ENCODE measurements at places on chromosomes 7 and 10.

DNA sequence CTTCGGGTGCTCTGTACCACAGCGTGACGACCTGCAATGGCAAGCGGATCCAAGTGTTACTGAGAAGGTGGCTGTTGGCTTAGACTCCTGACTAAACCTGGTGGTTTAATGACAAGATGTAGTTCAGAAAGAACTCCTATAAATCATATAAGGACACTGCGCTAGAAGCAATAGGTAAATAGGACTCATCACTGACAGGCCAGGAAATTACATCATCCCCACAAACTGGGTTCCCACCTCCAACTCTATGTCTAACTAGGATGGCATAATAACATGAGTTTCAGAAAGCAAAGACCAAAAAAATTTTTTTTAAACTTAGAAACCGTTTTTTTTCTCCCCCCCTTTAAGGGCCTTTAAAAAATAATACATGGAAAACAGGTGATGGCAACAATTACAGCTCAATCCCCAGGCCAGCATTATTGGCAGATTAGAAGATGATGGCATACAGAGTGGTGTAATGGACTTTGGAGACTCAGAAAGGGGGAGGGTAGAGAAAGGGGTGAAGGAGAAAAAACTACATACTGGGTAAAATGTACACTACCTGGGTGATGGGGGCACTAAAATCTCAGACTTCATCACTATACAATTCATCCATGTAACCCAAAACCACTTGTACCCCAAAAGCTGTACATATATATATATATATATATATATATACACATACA is 81.4 kb upstream of the FAM133B start:
- no peak for DNase-seq

GRCh38 chr7:127903892-127904669 is 127.2 kb downstream of the LRRC4 start:
- DNase-seq, result no peak

DNA sequence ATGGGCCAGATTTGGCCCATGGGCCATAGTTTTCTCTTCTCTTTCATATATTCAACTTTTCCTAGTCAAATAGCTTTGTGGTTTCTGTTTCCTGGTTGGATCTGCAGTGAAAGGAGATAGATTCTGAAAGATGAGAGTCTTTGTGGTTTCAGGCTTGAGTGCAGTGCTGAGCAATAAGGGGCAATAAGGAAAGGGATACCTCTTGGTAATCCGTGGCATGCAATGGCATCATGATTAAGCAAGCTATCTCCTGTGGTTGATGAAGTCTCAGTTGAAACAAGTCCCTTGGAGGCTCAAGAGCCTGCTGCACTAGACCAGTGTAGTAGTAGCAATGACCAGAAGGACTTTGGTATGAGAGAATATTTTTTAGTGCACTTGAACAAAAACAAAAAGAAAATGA is 187.7 kb upstream of the CNTNAP2 start:
- no peak for DNase-seq

DNA sequence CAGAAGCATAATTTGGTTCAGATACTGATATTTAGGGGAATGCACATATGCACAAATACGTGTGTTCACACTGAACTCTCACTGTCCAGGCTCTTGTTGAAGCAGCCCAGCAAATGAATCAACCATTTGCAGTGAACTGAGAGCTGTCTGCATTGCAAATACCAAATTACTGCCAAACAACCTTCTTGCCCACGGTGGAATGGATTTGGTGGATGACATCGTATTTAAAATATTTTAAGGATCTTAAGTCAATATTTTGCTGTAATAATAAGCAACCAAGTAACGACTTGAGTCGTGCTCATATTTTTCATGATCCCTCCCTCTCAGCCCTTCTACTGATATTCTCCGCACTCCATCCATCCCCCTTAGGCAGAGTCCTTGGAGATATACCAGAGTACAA is 107.9 kb upstream of the FEZF1 start:
- no peak for DNase-seq

DNA sequence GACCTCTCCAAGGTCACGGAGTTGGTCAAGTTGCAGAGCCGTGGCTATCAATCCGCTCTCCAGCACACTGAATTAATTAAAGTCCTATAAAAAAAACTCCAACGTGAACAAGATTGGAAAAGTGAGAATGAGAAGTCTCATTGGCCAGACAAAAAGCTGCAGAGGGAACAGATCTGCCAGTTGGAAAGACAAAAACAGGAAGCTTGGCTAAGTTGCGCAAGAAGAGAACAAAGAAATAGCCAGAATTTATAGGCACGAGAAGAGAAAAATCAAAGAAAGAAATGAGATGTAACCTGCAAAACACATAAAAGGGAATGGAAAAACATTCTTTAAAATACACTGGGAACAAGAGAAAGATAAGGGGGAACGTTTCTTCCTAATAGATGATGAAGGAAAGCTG is 45.7 kb upstream of the CRTAC1 start:
- DNase-seq, result no peak

GRCh38 chr7:107344799-107345198 is 125.1 kb upstream of the GPR22 start:
- no peak for DNase-seq

DNA sequence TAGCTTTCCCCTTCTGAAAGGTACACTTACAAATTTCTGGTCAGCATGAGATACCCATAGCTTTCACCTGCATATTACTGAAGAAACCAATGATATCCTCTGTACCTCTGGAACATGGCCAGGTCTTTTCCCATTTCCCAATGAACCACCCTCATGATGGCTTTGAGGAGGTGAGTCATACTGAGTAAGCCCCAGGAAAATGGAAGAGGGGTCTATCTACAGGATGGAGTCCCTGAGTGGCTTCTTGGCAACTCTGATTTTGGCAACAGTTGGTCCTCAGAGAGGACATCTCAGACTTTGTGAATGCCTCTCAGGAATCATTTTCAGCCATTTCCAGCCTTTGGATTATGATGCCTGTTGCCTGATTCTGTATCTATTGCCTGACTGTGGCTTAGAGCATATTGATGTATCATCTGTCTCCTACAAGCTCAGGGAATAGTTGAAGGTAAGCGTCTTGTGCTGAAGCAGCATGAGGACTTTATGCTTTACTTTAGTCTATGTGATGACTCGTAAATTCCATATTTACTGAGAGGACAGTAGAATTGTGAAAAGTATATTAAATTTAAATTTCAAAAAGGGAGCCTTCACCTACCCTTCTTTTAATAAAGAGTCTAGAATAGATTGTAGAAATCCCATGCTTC is 84.7 kb upstream of the DKK1 start:
- DNase-seq, result no peak

GRCh38 chr10:56927701-56928100 is 566.6 kb upstream of the ZWINT start:
- DNase-seq, result no peak

DNA sequence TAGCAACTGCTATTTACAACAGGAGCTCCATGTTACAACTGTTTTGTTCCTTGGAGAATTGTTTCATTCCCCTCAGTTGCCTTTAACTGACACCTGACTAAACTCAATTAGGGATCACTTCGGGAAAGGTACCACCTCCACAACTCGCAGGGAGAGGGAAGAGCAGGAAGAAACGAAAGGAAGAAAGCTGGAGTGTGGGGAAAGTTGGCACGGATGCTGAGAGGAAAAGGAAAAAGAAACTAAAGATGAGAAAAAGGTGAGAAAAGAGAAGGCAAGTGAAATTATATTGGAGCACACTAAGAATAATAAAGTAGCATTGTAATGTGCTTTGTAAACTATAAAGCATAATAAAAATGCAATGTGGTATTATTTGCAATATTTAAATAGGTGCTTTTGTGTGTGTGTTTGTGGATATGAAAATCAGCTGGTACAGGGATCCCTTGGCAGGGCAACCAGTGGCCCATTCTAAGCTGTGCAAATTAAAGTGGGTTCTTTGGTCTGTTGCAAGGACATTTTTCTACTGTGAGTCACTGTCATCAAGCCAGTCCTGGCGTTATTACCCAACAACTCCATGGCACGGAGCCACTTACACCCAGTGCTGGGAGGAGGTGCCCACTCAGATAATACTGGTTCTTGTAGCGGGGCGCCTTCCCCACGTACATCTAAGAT is 45.9 kb downstream of the HIPK2 start:
- DNase-seq, result peak; percentile 76

DNA sequence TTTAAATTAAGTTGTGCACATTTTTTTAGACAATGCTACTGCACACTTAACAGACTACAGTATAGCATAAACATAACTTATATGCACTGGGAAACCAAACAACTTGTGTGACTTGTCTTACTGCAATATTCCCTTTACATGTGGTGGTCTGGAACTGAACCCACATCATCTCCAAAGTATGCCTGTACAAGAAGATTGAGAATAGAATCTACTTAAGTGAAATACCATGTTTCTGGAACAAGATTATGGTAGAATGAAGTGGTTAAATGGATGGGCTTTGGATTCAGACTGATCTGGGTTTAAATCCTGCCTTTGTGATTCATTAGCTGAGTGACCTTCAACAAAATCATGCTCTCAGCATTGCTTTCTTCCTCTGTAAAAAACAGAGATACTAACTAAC is 30.7 kb downstream of the CUL2 start:
- no peak for DNase-seq

DNA sequence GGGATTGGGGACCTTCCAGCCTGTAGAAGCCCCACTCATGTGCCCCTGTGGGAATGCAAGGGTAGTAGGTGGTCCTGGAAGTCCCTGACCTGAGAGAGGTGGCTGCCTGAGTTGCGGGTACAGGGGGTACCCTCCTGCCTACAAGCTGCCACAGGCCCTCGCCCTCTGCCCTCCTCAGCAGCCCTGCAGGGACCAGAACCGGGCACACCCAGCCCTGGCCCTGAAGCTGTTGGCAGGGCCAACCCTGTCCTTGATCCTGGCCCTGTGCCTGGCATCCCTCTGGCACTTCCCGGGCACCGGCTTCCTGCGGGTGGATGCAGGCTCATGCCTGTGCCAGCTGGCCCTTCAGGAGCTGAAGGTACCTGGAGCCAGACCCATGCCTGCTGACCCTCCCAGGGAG is 54.9 kb upstream of the ELN start:
- no peak for DNase-seq

- no peak for DNase-seq
Observed at GRCh38 chr7:155166108-155166507, 96.0 kb downstream of the HTR5A start.

GRCh38 chr10:3195286-3195685 is 22.7 kb upstream of the PITRM1 start:
- DNase-seq, result no peak

DNA sequence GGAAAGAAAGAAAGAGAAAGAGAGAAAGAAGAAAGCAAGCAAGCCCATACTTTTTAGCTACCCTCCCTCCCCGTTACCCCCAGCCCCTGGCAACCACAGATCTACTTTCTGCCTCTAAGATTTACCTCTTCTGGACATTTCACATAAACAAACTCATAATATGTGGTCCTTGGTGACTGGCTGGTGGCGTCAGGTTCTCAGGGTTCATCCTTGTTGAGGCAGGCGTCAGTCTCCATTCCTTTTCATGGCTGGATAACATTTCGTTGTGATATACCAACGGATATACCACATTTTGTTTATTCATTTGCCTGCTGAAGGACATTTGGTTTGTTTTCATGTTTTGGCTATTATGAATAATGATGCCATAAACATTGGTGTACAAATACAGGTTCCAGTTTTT is 30.5 kb downstream of the CDH23 start:
- DNase-seq, result no peak

- no peak for DNase-seq
Observed at GRCh38 chr10:95327367-95327766, 36.6 kb upstream of the PDLIM1 start.

DNA sequence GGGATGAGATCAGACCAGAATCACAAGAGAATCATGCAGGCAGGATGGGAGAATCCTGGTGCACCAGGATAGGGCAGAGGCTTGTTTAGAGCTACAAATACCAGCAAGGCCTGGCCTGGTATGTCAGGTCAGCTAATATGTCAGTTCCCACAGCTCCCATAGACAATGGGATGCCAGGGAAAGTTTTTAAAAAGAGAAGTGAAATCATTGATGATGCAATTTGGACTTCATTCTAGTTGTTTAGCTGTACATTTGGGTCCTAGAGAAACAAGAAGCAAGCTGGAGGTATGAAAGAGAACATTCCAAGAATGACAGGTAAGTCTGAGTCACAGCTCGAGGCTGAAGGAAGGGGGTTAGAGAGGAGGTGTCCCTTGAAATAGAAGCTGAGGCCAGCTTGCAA is 45.2 kb downstream of the GPR141 start:
- DNase-seq, result peak; percentile 21

- DNase-seq, result no peak
Observed at GRCh38 chr7:1032536-1033181, 11.7 kb upstream of the GPR146 start.

- no peak for DNase-seq
Observed at GRCh38 chr10:88127269-88127668, 263.8 kb downstream of the PTEN start.

DNA sequence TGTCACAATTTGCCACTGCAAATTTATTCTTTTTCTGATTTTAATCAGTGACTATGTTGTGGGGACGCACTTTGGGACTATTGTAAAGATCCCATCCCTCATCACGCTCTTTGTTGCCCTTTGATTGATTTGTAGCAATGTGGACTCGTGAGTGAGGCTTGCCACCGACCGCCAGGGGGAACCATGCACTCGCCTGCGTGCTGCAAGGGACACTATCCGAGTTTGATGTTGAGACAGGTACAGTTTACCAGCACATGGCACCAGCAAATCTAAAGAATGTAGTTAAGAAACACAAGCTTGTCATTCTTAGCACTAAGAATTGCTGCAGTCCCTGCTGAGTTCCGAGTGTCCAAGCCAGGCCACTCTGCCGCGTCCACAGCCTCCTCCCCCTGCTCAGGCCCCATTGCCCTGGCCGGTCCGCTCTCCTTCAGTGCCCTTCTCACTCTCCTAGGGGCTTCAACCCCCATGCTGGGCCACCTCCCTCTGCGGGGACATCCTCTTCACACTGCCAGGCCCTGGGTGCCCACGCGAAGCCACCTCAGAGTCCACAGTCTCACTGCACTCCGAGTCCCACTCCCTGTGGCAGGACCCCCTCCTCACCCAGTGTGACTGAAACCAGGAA is 2.0 kb upstream of the SFTPA2 start:
- peak; percentile 34 for DNase-seq

DNA sequence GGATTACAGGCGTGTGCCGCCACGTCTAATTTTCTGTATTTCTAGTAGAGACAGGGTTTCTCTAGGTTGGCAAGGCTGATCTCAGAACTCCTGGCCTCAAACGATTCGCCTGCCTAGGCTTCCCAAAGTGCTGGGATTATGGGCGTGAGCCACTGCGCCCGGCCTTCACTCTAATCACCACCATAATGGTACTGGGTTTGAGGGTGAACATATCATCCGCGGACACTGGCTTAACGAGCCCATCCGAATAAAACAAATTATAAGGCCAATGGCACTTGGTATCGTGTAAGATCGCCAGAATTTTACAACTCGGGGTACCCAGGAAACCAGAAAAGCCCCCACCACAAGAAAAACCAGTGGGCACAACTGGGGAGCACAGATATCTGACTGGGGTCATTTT is 580 bp downstream of the FAM200A start:
- DNase-seq, result no peak

- no peak for DNase-seq
Observed at GRCh38 chr7:151426904-151427704, 12.8 kb downstream of the CRYGN start.
